GM20000 (cell line): ENCODE measurements at places on chromosomes 11 and 22.

GRCh38 chr11:48107188-48107704 lies 109.4 kb upstream of the OR4B1 start:
- DNase-seq = peak; percentile 59

DNA sequence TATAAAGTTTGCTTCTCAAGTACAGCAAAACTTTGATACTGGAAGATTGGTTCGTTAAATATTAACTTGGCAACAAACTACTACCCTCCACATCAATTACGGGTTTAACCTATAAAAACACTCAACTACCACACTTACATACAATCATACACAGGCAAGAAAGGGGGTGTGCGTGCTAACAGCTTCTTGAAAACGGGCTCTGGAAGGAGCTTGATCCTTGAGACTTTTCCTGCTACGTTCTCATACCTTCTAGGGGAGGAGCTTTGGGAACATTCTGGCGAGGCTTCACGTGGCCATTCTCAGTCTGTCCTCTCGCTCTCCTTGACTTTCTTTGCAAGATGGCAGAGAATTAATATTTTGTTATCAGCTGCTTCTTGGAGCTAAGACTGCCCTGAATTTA lies 6.8 kb upstream of the ESAM start:
- no peak for DNase-seq

- no peak for DNase-seq
Observed at GRCh38 chr11:105713696-105714095, 103.8 kb downstream of the GRIA4 start.

DNA sequence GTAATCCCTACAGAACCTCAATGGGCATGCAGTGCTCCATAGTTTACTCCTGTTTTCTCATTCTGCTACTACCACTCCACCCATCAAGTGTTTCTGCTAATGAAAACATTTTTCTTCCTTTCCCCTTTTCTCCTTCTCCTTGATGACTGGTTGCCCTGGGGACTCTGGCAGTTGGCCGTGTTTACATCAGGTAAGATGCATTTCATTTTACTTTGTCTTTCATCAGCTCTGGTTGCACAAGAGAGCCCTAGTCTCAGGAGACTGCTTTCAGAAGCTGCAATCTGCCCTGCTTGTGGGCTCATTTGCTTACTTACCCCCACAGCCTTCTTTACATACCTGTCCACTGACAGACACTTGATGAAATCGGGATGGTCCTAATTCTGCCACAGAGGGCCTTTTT lies 19.6 kb upstream of the LIMK2 start:
- DNase-seq = no peak

DNA sequence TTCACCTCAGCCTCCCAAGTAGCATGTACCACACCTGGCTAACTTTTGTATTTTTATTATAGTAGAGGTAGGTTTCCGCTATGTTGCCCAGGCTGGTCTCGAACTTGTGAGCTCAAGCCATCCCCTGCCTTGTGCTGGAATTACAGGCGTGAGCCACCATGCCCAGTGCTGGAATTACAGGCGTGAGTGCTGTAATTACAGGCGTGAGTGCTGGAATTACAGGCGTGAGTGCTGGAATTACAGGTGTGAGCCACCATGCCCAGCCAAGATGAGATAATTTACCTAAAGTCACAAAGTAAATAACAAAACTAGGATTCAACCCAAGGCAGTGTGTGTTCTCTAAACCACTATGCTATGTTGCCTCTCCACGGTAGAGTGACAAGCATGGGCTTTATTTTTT lies 3.6 kb upstream of the UBXN1 start:
- DNase-seq = no peak
